ENCODE measurements at places on chromosomes 16 and 17.

DNA sequence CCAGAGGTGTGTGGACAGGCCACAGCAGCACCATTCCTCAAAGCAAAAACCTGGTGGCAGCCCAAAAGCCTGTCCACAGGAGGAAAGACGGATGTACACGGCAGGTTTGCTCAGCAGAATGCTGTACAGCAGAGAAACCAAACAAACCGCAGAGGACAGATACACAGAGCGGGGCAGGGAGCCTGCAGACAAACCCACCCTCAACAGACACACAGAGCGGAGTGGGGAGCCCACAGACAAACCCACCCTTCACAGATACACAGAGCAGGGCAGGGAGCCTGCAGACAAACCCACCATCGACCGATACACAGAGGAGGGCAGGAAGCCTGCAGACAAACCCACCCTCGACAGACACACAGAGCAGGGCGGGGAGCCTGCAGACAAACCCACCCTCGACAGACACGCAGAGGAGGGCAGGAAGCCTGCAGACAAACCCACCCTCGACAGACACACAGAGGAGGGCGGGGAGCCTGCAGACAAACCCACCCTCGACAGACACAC is 53.0 kb upstream of the METRNL start:
- no peak for DNase-seq

- no peak for DNase-seq
Observed at GRCh38 chr16:48965386-48965785, 316.3 kb downstream of the CBLN1 start.

GRCh38 chr16:11618107-11618717 is 31.5 kb upstream of the LITAF start:
- DNase-seq: no peak

DNA sequence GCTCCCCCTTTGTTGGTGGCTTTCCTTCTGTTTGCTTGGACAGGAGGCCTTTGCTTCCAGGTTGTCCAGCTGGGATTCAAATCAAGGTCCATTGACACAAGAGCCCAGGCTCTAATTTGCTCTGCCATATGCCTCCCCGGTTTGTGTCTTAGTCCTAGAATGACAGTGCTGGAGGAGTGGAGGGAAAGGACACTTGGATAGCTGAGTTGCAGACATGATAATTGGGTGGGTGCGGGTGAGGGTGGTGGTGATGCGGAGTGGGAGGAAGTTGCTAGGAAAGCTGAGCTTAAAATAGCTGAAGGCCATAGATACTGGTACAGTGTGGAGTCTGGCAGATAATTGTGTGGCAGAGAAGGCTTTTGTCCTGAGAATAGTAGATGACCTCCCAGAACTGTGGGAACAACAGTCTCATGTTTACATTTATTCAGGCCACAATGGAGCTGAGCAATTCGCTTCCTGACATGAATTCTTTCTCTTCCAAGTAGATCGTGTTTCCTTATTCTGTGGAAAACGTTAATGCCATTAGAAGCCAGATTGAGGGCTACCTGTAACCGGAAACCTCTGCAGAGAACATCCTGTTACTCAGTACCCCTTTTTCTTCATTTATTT is 23.8 kb downstream of the SEC14L1 start:
- DNase-seq: no peak

DNA sequence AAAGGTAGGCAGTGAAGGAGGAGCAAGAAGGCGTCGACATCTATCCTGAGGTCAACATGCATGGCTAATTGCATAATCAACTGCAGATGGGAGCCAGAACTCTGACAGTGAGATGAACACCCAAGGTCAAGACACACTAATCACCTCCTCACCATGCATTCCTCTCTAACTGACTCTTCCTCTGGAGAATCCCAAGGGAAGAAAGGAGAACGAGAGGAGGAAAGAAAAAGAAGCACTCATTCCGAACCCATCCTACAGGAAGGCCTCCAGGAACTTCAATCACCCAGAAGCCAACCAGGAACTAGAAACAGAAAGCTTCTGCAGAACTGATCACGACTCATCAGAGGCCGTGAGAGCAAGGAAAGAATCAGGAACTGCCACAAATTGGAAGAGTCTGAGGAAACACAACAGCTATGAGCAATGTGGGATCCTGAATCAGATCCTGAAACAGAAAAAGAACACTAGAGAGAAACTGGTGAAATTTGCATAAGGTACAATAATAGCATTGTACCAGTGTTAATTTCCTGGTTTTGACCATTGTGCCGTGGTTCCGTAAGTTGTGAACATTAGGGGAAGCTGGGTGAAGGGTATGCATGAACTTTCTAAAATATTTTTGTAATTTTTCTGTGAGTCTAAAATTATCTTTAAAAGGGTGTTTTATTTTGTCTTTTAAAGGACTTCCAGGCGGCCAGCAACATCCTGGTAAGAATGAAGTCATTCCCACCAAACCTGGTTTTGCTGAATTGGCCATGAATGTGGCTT is 10.0 kb upstream of the BEAN1 start:
- no peak for DNase-seq

DNA sequence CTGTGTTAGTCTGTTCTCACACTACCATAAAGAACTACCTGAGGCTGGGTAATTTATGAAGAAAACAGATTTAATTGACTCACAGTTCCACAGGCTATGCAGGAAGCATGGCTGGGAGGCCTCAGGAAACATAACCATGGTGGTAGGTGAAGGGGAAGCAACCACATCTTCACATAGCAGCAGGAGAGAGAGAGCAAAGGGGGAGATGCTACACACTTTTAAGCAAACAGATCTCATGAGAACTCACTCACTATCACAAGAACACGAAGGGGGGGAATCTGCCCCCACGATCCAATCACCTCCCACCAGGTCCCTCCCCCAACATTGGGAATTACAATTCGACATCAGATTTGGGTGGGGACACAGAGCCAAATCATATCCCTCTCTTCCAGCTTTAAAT is 31.8 kb upstream of the NXPH3 start:
- no peak for DNase-seq

- DNase-seq: no peak
Observed at GRCh38 chr17:66778531-66779236, 56.2 kb upstream of the CACNG5 start.

- no peak for DNase-seq
Observed at GRCh38 chr17:7709031-7709430, 4.0 kb downstream of the EFNB3 start.

DNA sequence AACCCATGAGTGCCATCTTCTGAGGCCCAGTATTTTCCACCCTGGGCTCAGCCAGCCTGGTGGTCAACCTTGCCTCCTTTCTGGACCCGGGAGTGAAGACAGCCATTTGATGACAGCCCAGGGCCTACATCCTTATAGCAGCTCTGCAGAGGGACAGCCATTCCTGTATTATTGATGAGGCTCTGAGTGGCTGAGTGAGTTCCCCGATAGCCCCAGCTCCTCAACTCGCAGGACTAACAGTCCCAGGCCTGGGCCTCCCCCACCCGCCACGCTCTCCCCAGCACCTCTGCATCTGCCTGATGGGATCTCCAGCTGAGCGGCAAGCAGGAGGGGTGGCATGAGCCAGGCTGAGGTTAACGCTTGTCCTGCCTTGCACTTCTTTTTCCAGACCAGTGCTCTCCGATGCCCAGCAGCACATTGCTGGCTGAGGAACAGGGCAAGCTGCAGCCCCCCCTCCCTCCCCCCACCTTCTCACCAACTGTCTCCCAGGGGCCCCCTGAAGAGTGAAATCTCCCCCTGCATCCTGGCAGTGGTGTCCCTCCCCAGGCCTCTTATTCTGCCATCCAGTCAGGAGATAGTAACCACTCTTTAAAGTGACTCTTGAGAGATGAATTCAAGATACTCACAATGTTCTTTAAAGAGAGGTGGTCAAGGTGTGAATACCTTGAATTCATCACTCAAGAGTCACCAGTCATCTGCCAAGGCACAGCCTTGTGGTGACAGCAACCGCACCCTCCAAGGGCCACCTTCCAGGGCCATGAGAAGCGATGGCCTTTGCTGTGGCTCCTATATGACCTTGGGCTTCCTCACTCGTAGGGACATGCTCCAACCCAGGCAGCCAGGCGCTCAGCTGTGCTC is 23.5 kb downstream of the CACNG5 start:
- no peak for DNase-seq

- DNase-seq: peak; percentile 94
Observed at GRCh38 chr17:81512562-81513371, at the start of gene ACTG1. Gene ACTG1, minus strand, starts transcription at chr17:81512799. Its CDS starts 445 bp downstream, at chr17:81512354.

- no peak for DNase-seq
Observed at GRCh38 chr16:10202649-10203048, 20.4 kb upstream of the GRIN2A start.

DNA sequence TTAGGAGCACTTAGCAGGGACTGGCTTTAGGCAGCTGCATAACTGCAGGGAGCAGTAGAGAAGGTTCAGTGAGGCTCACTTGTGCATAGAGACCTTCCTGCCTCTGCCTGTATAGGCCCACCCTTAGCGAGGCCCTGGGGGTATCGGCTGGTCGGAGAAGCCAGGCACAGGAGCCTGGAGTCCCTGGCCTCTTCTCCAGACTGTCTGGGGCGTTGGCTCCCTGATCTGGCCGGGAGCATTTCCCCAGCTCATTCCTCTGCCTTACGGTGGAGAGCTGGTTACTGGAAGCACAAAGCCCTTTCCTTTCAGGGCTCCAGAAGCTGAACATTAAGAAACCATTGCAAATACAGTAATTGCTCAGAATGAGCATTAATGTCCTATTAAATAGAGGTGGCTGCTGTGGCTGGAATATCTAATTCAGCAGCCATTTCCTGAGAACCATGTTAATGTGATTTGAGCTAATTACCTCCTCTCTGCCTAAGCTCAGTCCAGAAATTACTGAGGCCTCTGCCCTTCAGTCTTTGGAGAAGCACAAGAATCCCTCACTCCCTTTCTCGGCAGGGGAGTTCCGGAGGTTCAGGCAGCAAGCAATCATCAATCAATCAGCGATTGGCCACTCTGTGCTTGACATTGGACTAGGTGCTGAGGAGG is 18.8 kb upstream of the TMEM220 start:
- no peak for DNase-seq

- no peak for DNase-seq
Observed at GRCh38 chr16:84845496-84846002, 25.8 kb downstream of the CRISPLD2 start.

- DNase-seq: peak; percentile 83
Observed at GRCh38 chr16:57648581-57649442, 19.3 kb upstream of the ADGRG3 start.

- DNase-seq: no peak
Observed at GRCh38 chr17:3213587-3213986, 6.1 kb downstream of the OR1A1 start.

GRCh38 chr17:37413875-37414519 is 7.3 kb downstream of the TADA2A start:
- DNase-seq: no peak

GRCh38 chr17:31405890-31406371 is 14.5 kb downstream of the RAB11FIP4 start:
- no peak for DNase-seq

- DNase-seq: no peak
Observed at GRCh38 chr17:42698736-42699414, 16.5 kb downstream of the CNTNAP1 start.

DNA sequence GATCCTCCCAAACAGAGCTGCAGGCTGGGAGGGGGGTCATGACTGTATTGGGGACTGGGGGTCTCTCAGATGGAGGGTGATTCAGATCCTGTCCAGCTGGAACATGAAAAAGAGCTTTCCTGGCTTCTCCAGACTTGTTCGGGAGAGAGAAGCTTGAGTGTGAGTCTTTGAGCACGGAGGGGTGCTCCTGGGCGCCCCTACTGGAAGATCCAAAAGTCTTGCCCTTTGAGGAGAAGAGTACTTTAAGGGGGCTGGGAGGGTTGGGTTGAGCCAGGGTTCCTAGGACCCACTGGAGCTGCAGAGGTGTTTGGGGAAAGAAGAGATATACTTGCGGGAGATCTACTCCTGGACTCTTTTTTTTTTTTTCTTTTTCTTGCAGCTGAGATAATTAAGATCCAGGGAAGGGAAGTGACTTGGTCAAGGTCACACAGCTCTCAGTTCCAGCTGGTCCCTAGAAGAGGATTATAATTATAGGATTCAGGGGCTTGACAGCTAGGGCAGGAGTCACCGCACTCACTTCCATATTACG is 8.4 kb downstream of the RARA start:
- DNase-seq: peak; percentile 60

DNA sequence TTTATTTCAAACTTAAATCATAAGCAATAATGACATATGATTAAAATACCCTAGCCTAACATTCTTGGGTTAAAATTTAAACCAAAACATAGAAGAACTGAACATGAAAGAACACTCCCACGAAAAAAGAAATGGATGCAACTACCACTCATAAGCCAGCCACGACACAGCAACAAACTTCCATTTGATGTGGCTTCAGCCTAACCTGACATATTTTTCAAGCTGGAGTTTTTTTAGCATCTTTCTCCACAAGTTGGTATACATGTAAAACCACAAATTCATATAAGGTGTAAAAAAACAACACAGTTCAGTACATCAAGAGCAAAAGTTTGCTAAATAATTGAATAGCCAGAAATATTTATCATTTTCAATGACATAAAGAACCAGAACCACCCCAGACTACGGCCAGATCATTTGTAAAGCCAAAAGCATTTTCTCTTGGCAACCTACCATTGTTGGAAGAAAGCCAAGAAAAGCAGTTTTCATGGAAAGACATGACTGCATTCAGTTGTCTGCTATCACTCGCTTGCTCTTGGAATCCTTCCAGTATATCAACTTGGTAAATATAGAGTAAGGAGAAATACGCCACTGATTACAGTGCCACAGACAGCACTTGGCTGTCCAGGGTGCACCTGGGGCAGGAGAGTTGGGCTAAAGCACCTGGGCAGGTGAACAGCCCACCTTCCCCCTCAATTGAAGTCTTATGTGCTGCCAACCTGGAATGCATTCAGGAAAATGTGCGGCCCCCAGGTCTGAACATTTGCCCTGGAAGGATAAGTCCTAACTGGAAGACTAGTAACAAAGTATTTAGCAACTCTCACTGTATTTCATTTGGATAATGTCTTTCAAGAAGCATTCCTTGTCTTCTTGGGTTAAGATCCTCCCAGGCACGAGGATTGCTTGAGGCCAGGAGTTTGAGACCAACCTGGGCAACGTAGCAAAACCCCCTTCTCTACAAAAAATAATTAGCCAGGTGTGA is 60.5 kb downstream of the CREBBP start:
- DNase-seq: no peak

- DNase-seq: no peak
Observed at GRCh38 chr17:34156741-34157589, 98.1 kb upstream of the CCL2 start.

- peak; percentile 77 for DNase-seq
Observed at GRCh38 chr16:69123910-69124309, 8.5 kb downstream of the CHTF8 start.

- no peak for DNase-seq
Observed at GRCh38 chr17:63275971-63276745, 169.9 kb downstream of the CYB561 start.

- no peak for DNase-seq
Observed at GRCh38 chr17:199806-200545, 18.5 kb upstream of the DOC2B start.

Measured in CD4-positive, alpha-beta T cell treated with Interleukin-4 for 1 hour (primary cell).